ENCODE measurements at places on chromosomes 5 and 9. TPM values are rescaled to one million over a fixed set of nuclear protein-coding genes. Genes with fewer than 3 reads are reported as not detected.

The PCDHA13 gene
- total RNA-seq, result not detected

The SH3GL2 gene
- total RNA-seq, result 0.51 TPM

The NUTM2F gene
- total RNA-seq, result not detected

The ZDHHC11 gene
- 38.0 TPM for total RNA-seq

The TMC1 gene
- total RNA-seq, result not detected

The GABRG2 gene
- total RNA-seq, result not detected

The ALDH1A1 gene
- 25.7 TPM for total RNA-seq

The ITGA1 gene
- 29.9 TPM for total RNA-seq

The ANKS6 gene
- 4.4 TPM for total RNA-seq

DNA sequence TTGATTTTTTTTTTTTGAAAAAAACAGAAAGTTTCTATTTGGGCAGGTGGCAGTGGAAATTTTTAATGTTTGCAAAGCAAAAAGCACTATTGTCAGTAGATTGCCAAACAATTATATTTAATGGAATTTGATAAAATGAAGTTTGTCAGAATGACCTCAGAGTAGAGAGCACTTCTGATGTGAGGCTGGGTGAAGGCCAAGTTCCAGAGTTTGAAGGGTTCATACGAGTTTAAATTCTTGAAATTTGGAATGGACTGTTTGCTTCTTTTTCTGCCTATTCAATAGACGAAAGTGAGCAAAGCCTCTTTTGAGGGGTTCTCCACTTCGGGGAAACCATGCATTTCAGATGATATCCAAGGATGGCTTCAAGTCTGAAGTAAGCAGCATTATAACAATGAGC lies 7.4 kb downstream of the SHC3 start:
- no peak for DNase-seq

- DNase-seq, result no peak
Observed at GRCh38 chr5:151182524-151182900, 24.9 kb upstream of the ANXA6 start.

DNA sequence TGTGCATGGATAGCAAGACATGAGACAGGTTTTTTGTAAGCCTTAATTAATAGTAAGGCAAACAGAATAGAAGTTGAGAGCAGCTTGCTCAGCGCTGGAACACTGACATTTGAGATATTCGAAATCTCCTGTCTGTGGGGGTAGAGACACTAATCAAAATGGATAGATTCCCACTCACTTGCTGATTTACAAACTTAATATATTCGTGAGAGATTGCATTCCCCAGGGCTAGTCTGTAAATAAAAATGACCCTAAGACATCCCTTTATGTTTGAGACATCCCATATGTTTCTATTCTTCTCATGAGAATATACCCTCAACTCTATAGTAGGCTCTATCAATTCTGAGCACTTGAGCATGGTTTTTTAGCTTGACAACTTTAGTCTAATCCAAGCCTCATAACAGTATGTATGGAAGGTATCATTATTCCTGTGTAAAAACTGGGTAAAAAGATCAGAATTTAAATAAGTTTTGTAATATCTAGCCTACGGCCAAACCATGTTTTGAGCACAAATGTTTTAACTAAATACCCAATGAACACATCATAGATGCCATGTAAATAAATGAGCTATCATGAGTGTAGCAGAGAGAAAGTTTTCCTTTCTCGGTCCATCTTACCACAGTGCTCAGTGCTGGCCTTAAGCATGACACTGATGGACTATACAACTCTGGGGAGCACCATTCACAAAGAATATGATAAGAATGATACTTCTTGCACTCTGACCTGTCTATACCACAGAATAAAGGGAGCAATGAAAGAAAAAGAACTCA lies 609.2 kb downstream of the PSAT1 start:
- DNase-seq, result no peak

DNA sequence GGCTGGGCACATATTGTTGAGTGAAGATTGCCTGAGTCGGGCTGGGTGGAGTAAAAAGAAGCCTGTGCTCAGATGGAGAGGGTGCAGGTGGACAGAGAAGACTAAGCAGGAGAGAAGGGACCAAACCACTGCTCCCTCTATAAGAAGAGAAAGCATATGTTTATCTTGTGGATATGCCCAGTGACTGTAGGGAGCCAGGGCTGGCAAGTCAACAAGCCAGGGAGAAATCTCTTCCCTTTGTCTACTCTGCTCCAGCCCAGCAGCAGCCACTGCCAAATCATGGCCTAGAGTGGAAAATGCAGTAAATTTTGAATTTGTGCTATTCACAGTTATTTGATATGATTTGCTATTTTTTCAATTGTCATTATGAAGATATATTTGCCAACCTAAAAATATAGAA lies 33.2 kb upstream of the TRIM36 start:
- no peak for DNase-seq

GRCh38 chr9:116632990-116633838 lies 53.9 kb upstream of the TRIM32 start:
- DNase-seq, result no peak

DNA sequence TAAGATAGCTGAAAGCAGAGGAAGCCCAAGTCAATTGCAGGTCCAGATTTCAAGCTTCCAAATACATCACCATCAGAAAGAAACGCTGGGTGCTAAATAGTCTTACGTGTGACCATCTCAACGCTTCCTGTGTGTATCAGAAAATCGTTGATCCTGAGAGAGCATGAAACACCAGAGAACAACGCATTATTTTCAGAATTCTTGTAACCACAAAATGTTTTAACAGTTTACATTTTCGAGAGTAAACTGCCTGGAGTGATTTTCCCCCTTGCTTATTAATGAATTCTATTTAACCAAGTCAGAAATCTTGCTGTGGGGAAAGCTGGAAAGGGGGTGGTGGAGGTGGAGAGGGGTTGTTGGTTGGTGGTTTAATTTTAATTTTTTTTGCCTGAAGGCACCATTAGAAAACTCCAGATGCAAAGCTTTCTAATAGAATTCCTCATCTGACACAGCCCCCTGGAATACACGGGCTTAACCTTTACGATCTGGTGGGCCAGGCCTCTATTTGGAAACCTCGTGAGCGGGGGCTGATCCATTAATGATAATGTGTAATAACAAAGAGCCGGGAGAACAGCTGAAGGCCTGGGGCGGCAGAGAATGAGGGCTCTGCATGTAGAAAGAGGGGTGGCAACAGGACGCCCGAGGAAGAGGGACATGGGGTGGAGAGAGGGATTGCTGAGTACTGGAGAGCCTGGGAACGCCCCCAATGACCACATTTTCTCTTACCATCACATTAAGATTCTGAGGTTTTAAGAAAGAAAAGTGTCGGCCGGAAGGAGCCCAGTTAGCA lies 124.5 kb upstream of the NFIB start:
- no peak for DNase-seq

GRCh38 chr5:158288272-158288657 lies 429.3 kb upstream of the CLINT1 start:
- DNase-seq, result no peak

GRCh38 chr5:97267767-97268166 lies 84.7 kb upstream of the RIOK2 start:
- DNase-seq, result no peak

DNA sequence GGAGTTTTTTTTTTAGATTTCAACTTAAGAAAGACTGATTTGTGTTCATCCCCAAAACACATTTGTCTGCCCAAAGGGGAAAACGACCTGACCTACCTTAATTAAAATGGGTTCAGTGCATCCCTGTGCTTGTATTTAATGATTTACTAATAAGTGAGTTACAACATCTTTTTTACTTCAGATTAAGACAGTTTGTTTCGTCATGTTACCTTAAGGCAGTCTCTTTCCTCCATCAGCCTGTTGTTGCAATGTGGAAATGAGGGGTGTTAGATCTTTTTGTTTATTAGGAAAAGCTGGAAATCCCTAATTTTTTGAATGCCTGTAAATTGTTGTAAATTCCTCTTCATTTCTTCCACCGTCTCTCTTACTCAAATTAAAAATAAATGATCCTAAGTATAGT lies 177.5 kb downstream of the GDNF start:
- DNase-seq, result no peak

DNA sequence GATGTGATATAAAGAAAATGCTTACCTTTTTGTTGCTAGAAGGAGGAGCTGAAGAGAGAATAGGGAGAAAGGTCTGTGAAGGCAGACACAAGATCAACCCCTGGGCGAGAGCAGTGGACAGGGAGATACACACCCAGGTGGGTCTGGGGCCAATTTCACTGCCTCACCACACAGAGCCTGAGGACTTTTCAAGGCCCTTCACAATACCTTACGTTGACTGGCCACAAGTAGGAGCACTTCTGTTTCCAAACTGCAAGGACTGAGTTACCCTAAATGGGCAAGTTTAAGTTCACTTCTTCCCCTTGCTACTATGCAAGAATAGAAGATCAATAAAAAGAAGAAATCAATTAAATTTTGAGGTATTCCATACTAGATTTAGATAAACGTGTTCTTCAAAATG lies 174.5 kb upstream of the SLC12A2 start:
- DNase-seq, result no peak

GRCh38 chr9:127133739-127134167 lies 11.3 kb upstream of the ANGPTL2 start:
- DNase-seq, result no peak

- DNase-seq, result no peak
Observed at GRCh38 chr5:9523090-9523823, 22.6 kb downstream of the SEMA5A start.

DNA sequence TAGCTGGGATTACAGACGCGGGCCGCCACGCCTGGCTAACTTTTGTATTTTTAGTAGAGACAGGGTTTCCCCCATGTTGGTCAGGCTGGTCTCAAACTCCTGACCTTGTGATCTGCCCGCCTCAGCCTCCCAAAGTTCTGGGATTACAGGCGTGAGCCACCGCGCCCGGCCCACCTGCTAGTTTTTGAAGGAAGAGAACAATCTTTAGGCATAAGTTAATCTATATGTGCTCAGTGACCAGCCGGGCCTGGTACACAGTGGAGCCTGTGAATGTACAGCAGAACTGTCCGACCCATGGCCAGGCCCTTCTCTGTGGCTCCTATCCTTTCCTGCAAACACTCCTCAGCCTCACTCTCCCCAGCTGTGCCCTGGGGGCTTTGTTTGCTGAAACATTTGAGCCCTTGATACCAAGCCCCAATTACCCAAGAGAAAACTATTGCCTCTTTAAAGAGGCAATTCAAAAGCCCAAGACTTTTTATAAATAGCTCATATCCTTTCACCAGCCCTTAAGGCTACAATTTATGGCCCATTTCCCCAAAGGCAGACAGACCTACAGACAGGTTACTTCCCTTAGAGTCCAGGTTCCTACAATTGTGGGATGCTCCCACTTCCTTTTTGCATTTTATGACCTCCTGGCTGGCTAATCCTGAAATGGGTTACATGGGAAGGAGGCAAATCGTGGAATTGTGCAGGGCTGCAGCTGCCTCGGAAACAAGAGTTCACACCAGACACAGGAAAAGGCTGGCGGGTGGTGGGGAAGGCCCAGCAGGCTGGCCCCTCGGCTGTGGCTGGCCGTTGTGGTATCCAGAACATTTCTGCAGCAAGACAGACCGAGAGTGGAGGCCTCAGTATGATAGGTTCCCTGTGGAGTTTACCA lies 37.5 kb downstream of the SPRY4 start:
- no peak for DNase-seq

DNA sequence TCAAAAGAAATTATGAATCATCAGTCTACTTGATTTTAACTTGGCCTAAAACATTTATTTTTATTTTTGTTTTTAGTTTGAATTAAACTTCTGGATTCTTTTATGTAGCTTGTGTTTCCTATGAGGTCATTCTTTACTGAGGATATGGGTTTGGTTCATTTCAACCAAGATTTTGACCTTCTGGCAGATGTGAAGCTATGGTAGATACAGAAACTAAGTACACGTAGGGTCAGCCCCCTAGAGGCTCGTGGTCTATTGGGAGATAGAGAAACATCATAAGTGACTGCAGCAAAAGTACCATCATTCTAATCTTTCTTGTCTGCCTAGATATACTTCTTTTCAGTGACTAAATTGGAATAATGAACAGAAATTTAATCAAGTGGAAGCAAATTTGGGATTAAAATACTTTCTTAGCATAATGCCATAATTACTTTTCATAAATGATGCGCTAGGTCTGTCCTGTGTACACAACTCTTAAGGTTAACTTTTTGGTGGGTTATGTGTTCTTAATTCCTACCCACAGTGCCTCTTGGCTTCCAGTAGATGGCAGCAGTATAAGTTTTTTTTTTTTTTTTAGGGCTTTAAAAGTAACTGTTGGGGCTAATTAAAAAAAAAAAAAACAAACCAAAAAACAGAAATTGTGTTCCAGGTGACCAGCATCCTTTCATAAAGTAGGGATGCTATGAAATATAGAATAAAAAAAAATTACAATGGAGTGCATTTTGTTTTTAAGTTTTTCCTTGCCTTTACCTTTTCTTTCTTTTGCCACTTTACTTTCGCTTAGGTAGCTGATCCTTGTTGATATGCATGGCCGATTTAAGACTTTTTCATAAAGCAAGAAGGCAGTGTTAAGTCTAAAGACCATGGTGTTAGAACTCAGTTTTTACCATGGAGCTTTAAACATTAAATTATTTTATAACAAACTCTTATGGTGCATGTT lies 49.9 kb downstream of the LRRTM2 start:
- DNase-seq, result no peak

DNA sequence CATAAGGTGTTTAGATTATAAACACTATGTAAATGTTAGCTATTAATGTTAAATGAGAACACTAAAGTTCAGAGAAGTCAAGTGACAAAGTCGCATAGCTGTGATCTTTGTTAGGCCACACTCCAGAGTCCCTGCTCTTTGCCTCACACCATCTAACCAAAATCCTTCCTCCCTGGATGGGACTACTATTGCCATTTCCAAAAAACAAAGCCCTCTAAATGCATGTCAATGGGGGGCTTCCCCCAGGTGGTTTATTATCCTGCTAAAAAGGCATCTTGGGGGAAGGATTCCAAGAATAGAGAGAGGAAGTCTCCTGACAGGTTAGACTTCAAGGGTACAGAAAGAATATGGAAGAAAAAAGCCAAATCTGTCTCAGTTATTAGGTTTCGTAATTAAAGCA lies 10.4 kb downstream of the NR6A1 start:
- no peak for DNase-seq

GRCh38 chr5:178772351-178772750 lies 41.9 kb upstream of the ZNF354A start:
- no peak for DNase-seq

- DNase-seq, result no peak
Observed at GRCh38 chr5:59123595-59124561, 541.0 kb downstream of the RAB3C start.

DNA sequence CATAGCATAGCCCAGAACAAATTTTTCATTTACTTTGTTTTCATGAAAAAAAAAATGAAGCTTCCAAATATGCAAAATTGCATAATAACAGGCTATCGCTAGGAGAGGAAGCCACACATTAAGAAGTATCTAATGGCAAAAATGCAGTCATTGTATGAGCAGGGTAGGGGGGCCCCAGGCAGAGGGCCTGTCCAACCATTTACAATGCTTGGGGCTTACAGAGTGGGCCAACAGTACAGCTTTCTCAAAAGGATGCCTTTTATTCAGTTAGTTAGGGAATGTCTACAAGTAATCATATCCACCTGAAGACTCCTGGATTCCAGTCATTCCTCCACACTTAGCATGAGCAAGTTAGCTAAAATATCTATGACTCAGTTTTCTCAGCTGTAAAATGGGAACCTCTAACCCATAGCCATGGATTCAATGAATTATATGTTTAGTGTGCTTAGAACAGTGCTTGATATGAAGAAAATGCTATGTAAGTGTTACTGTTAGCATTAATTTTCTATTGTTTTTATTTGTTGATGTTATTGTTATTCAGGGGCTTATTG lies 117.7 kb downstream of the GAS1 start:
- DNase-seq, result no peak

GRCh38 chr9:18689921-18690320 lies 216.0 kb downstream of the ADAMTSL1 start:
- DNase-seq, result no peak

All from Right ventricle myocardium inferior (tissue), 1 donor.